GM23338 (cell line): ENCODE measurements at places on chromosomes 3 and 15. TPM values are rescaled to one million over a fixed set of nuclear protein-coding genes. Genes with fewer than 3 reads are reported as not detected.

The CCDC191 gene
- 0.89 and 2.0 TPM in 2 replicates for total RNA-seq

The USP50 gene
- total RNA-seq: not detected in 2 replicates

The PRSS50 gene
- total RNA-seq: 1.4 and 1.5 TPM in 2 replicates

The OR4M2 gene
- total RNA-seq: not detected in 2 replicates

The RASGRP1 gene
- total RNA-seq: 1.1 and 1.2 TPM in 2 replicates

The ADAMTS9 gene
- total RNA-seq: 0.31 and 0.54 TPM in 2 replicates

The MYH15 gene
- total RNA-seq: 0.04 and 0.07 TPM in 2 replicates

The TNFSF10 gene
- total RNA-seq: not detected in 2 replicates

The TIMP4 gene
- total RNA-seq: 11.1 and 16.1 TPM in 2 replicates

The IQCF2 gene
- not detected in 2 replicates for total RNA-seq

The RAB7A gene
- total RNA-seq: 79.5 and 89.8 TPM in 2 replicates

The C3orf22 gene
- total RNA-seq: not detected in 2 replicates

The HIGD2B gene
- not detected in 2 replicates for total RNA-seq

The CFAP92 gene
- 1.6 and 2.1 TPM in 2 replicates for total RNA-seq
